ENCODE measurements at places on chromosomes 7 and 10.

DNA sequence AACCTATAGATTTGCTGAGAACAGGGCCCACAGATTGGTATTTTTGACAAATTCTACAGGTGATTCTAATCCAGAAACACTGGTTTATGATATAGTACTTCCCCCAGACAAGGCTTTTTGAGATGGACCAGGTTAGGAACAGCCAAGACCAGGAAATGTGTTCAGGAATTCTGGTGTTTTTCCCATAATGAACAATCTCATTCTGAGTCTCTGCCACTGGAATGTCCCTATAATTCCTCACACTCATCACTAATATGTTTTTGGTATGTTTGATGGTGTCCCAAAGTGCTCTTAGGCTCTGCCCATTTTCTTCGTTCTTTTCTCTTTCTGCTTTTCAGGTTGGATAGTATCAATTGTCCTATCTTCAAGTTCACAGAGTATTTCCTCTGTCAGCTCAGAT, 107.2 kb upstream of the IGFBP3 start:
- no peak for DNase-seq

GRCh38 chr7:137078781-137079180, 210.3 kb downstream of the CHRM2 start:
- no peak for DNase-seq

GRCh38 chr10:73731588-73732375, 12.4 kb upstream of the SEC24C start:
- DNase-seq = no peak

- DNase-seq = peak; percentile 59
Measured at GRCh38 chr7:37198906-37199485, 249.7 kb downstream of the ELMO1 start.

GRCh38 chr10:33157103-33157502, 177.4 kb downstream of the NRP1 start:
- DNase-seq = no peak

GRCh38 chr10:126153711-126154628, 234.3 kb downstream of the ADAM12 start:
- DNase-seq = no peak

- DNase-seq = no peak
Measured at GRCh38 chr7:10727636-10728035, 246.0 kb upstream of the PHF14 start.

GRCh38 chr7:104497379-104497967, 169.1 kb downstream of the LHFPL3 start:
- DNase-seq = no peak

GRCh38 chr7:92282930-92283329, 37.2 kb downstream of the ANKIB1 start:
- DNase-seq = no peak

DNA sequence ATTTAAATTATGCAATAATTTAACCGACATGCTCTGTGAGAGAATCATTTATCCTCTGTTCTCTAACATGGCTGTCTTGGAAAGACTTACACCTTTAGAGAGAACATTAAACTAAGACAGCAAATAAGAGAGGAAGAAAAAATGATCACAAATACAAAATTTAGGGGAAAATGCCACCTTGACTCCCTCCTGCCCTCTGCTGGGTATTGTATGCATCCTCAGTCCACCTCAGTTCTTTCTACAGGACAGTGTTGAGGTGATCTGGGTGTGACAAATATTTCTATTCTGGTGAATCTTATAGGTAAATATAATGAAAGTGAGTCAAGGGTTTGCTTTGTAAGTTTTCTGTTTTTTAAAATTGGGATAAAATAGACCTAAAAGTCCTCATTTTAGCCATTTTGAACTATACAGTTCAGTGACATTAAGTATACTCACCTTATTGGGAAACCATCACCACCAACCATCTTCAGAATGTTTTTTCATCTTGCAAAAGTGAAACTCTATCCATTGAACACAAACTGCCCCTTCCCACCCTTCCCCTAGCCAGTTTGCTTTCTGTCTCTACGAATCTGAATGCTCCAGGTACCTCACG, 61.5 kb upstream of the ELMO1 start:
- no peak for DNase-seq

- DNase-seq = no peak
Measured at GRCh38 chr10:70671619-70672164, 614 bp upstream of the ADAMTS14 start.

GRCh38 chr10:5496261-5497250, 2.8 kb downstream of the CALML5 start:
- DNase-seq = no peak

DNA sequence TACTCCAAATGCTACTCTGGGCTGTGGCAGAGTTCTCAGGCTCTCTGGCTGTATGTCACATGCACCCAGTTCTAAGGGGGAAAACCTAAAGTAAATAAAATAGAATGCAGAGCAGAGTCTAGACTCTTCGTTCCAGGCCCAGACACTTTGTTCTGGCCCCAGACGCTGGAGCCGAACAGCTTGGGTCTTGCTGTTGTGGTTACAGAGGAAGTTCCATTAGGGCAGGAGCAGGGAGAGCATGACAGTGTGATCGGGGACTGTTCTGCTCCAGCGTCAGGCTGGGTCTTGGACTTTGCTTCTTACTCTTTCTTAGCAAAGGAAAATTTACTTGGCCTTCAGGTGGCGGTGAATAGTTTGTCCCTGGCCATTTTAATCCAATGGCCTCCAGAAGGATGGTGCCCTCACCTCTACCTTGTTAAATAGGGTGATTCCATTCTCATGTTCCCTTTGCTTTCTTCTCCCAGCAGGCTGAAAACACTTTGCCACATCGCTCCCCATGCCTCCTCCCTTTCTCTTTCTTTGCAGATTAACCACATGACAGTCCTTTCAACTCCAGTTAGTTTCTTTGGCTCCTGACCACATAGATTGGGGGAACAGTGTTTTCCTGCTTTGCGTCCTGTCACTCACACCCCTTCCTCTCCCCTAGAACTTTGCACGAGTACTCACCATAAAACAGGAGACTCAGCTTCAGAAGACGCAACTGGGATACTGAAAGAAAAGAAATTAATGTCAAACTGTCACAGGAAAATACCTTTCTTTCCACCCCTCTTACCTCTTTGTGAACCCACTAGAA, 730.8 kb downstream of the SUGCT start:
- DNase-seq = no peak
